ENCODE measurements at places on chromosomes 16 and 17. TPM values are rescaled to one million over a fixed set of nuclear protein-coding genes. Genes with fewer than 3 reads are reported as not detected.

CES3 gene
- total RNA-seq, result 0.24 TPM

MYH3 gene
- 3.5 TPM for total RNA-seq

KRTAP16-1 gene
- not detected for total RNA-seq

CCL8 gene
- not detected for total RNA-seq

CA4 gene
- not detected for total RNA-seq

ABCA8 gene
- not detected for total RNA-seq

TP53I13 gene
- total RNA-seq, result 75.5 TPM

ROGDI gene
- 7.4 TPM for total RNA-seq

BCKDK gene
- total RNA-seq, result 40.0 TPM

GRCh38 chr17:32659419-32659842 lies 172.6 kb downstream of the CDK5R1 start:
- peak; percentile 68 for DNase-seq

- no peak for DNase-seq
Observed at GRCh38 chr16:28548306-28548802, 5.4 kb upstream of the SGF29 start.

GRCh38 chr16:14193316-14193871 lies 122.3 kb downstream of the MRTFB start:
- DNase-seq, result peak; percentile 27

- DNase-seq, result no peak
Observed at GRCh38 chr17:39236981-39237441, 11.3 kb upstream of the STAC2 start.

DNA sequence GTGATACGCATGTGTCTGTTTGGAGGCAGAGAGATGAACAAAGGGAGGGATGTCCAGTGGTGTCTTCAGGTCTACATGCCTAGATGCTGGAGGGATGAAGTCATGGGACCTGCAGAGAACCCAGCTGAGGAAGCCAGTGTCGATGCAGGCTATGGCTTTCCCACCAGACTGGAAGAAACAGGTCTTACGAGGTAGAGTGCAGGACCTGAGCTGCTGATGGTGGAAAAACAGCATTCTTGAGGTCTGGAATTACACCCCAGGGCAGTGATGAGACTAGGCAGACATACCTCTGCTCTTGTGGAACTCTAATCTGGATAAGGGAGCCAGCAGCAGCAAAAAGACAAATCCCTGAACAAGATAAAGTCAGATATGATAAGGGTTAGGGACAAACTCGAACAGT lies 37.4 kb downstream of the ARSG start:
- no peak for DNase-seq

DNA sequence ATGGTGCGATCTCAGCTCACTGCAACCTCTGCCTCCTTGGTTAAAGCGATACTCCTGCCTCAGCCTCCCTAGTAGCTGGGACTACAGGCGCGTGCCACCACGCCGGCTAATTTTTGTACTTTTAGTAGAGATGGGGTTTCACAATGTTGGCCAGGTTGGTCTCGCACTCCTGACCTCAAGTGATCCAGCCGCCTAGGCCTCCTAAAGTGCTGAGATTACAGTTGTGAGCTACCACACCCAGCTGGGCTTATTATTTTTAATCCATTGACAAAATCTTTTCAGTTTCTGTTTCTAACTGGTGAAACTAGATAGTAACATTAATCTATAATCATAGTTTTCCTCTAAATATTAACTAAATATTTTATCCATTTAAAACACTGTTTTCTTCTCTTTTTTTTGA lies 5.9 kb downstream of the FAM234A start:
- DNase-seq, result no peak

- no peak for DNase-seq
Observed at GRCh38 chr16:61763013-61763412, 273.2 kb downstream of the CDH8 start.

DNA sequence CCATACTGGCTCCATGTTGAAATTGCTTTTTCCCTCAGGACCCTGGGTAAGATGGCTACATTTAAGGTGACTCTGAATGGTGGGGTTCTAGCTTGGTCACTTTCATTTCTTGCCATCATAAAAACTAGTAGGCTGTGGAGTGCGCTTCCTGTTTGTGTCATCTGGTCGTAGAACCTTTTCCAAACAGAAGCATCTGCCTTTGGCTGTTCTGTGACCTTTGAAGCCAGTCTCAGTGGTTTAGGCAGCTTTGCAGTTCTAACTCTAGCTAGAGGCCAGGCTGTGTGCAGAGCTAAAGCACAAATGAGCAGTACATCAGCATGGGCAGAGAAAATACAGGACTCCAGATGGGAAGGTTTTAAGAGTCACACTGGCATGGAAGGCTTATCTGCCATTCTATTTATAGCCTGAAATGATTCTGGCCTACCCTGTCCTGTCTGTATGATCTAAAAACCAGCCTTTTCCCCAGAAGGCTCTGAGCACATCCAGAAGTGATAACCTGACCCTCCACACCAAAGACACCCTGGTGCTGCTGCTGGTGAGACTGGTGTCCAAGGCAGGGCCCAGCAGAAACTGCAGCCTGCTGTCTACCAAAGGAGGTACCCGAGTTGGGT lies 8.6 kb downstream of the ESRP2 start:
- no peak for DNase-seq

- no peak for DNase-seq
Observed at GRCh38 chr16:49499414-49499785, 125.8 kb downstream of the C16orf78 start.

- no peak for DNase-seq
Observed at GRCh38 chr17:9917801-9918200, 12.7 kb upstream of the RCVRN start.

GRCh38 chr17:65743308-65743655 lies 181.8 kb upstream of the AXIN2 start:
- no peak for DNase-seq

GRCh38 chr16:1656808-1657617 lies 21.1 kb upstream of the JPT2 start:
- no peak for DNase-seq

DNA sequence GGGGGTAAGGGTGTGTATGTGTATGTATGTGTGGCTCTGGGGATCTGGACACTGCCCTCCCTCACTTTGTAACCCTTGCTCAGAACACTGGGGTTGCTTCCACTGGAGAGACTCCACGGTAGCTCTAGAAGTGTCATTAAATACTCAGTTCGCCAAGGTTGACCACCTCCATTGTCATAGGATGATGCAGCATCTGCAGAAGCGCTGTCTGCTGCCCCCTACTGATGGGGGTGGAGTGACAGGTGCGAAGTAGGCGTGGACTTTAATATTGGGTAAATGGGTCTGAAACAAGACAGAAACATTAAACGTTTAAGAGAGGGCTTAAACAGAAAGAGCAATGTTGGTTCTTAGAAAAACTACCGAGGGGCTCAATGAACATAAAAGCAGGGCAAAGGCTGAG lies 35.5 kb upstream of the STAC2 start:
- DNase-seq, result no peak

DNA sequence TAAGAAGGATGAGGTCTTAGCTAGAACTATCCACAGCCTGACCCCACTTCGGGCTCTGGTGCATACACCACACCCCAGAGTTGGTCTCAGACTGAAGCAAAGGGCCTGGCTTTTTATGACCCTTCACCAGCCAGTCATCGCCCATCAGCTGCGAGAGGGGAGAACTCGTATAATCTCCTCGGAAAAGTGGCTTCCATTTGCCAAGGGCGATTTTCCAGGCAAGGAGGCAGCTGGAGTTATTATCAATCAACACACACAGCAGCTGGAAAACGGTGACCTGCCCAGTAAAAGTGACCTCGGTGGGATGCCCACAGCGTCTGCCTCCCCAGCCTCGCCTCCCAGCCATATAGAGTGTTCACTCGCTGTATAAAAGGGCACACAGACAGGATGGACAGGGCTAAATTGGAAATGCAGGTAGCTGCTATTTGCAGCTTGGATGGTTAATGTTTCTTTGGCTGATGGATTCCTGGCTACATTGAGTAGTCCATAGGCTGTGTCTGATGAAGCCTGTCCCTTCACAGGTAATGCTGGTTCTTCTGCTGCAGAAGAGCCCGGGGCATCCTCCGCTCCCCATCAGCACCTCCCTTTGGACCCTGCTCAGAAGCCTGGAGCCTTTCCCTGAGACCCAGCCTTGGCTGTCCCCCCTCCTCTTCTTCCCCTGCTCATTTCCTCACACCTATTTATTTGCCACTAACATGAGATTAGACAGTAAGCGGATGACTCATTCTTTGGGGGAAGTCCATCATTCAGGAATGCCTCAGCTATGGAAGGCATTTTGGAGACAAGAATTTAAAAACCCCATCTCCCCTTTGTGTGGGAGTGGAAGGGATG lies 45.7 kb downstream of the TMEM186 start:
- DNase-seq, result no peak

GRCh38 chr17:6661464-6661848 lies 9.9 kb downstream of the C17orf100 start:
- DNase-seq, result no peak

GRCh38 chr17:66466840-66467367 lies 164.5 kb downstream of the PRKCA start:
- no peak for DNase-seq

- DNase-seq, result no peak
Observed at GRCh38 chr16:51071326-51071725, 79.7 kb downstream of the SALL1 start.

GRCh38 chr16:28537964-28538732 lies 626 bp downstream of the NUPR1 start:
- no peak for DNase-seq

DNA sequence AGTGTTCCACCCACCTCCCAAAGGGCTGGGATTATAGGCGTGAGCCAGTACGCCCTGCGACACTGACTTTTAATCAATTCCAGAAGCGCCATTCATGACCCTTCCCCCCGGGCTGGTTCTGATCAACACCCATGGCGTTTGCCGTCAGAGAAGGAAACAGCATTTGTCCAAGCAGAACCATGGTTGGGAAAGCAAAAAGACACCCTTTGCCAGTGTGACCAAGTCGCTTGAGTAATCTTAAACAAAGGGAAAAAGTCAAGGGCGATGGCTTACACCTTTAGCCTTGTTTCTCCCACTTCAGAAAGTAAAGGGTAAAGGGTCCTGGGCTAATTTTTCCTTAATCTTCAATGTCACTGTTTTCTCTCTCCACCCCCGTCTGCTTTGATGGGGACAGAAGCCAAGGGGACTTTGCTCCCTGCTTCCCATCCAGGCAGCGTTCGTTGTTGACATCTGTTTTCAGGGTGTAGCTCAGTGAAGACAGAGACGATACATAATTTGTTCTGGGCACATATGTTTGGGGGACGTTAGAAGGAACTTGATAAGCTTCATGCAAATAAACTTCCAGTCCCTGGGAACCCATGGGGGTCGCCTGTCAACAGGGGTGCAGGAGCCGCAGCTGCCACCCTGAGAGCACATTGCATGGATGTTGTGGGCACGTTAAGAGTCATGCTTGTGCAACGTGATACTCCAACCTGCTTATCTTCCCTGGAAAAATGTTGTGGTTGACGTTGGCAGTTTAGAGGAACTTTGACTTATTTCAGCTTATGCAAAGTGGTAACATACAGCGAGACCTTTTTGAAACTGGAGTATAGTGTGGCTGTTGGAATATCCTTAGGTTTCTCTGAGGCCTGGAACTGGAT lies 50.6 kb upstream of the TANGO6 start:
- no peak for DNase-seq
